Stimulated activated CD4-positive, alpha-beta T cell treated with anti-CD3 and anti-CD28 coated beads, Interleukin-2, amount 100 ng/mL, for 4 hours (primary cell): ENCODE measurements at places on chromosomes 7 and 10.
A peak's percentile ranks its signal among the peaks of the same experiment; 100 is the strongest.

DNA sequence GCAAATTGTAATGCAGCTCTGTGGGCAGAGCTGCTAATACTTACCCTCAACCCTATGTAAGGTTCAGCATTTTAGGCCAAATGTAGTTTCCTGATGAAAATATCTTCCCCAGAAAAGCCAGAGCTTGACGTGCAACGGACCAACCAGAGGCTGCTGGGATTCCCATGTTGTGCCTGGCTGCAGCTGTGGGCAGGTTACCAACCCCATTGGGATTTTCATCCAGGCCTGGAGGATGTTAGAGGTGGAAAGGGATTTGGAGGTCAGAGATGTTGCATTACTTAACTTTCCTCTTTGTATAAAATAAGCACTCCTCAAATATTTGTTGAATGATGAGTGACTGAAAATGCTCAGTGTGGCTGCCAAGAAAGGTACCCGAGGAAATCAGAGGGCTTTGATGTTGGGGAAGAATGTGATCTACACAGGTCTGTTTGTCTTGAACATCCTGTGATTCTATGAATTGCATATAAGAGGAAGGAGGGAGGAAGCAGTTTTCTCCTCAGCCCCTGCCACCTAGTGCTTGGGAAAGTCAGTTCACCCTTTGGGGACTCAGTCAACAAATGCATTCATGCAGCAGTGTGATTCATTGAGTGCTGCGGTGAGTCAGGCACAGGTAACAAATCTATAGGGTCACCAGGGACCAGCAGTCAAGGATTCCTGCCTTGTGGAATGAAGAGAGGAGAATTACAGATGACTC lies 487.2 kb downstream of the RPS24 start:
- peak; percentile 6 for DNase-seq

- DNase-seq, result no peak
Observed at GRCh38 chr10:21122907-21123306, 225.8 kb upstream of the NEBL start.

- no peak for DNase-seq
Observed at GRCh38 chr7:82194016-82194643, 249.4 kb downstream of the CACNA2D1 start.

- DNase-seq, result no peak
Observed at GRCh38 chr7:47952224-47952623, 4.0 kb upstream of the PKD1L1 start.

- no peak for DNase-seq
Observed at GRCh38 chr10:103141950-103142349, 51.1 kb downstream of the NT5C2 start.

DNA sequence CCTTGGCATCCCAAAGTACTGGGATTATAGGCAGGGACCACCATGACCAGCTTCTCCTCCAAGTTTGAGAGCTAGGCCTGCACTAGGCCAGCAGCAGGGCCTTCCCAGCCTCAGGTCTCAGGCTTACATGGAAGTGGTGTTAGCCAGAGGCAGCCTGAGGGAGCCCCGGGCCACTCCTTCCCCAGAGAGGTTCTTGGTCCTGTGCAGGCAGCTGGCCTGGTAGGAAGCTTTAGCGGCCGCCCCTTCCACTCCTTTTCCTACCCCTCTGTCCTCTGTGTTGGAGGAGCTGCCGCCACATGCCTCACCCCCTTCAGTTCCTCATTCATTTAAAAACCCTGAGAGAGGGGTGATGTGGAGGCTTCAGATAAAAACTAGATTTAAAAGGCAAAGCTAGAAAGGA lies 40.3 kb downstream of the TSPAN15 start:
- DNase-seq, result no peak
